ENCODE measurements at places on chromosomes 4 and X. TPM values are rescaled to one million over a fixed set of nuclear protein-coding genes. Genes with fewer than 3 reads are reported as not detected.

LEF1 gene
- 0.22 TPM for total RNA-seq

GYG2 gene
- total RNA-seq, result 31.7 TPM

DNA sequence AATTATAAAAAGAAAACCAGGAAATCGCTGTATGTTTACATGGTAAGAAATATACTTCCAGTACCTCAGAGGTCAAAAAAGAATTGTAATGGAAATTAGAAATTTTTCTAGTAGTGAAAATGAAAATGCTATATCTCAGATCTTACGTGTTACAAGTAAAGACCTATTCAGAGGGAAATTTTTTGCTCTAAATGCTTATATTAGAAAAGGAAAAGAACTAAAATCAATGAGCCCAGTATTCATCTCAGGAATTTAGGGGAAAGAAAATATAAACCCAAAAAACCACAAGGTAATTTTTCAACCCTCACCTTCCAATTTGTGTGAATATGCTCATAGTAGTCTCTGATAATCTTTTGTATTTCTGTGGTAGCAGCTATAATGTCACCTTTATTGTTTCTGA lies 145.6 kb downstream of the RAP1GDS1 start:
- no peak for DNase-seq

- no peak for DNase-seq
Measured at GRCh38 chrX:71913156-71913950, 2.7 kb downstream of the NHSL2 start.

PDLIM3 gene
- 6.3 TPM for total RNA-seq

ASMT gene
- total RNA-seq, result not detected

GRCh38 chr4:140884431-140885058 lies 128.4 kb upstream of the TBC1D9 start:
- DNase-seq, result peak; percentile 63

BTC gene
- total RNA-seq, result not detected

DNA sequence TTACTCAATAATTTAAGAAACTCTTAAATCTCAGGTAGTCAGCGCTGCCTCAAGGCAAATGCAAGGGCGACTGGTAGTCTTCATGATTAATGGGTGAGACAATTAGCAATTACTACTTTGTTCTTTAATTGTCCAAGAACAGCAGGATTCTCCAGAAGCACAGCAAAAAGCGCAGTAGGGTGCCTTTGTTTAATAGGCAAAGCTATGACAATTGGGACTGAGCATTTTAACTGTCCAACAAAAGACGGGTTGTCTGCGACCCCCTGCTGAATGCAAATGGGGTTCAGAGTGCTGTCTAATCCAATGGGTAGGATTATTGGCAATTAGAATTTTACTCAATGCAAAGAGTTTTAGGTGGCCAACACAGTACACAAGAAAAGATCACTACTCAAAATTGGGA lies 286.1 kb downstream of the CHIC1 start:
- no peak for DNase-seq

DUX4 gene
- not detected for total RNA-seq

PRKG2 gene
- total RNA-seq, result not detected

DNA sequence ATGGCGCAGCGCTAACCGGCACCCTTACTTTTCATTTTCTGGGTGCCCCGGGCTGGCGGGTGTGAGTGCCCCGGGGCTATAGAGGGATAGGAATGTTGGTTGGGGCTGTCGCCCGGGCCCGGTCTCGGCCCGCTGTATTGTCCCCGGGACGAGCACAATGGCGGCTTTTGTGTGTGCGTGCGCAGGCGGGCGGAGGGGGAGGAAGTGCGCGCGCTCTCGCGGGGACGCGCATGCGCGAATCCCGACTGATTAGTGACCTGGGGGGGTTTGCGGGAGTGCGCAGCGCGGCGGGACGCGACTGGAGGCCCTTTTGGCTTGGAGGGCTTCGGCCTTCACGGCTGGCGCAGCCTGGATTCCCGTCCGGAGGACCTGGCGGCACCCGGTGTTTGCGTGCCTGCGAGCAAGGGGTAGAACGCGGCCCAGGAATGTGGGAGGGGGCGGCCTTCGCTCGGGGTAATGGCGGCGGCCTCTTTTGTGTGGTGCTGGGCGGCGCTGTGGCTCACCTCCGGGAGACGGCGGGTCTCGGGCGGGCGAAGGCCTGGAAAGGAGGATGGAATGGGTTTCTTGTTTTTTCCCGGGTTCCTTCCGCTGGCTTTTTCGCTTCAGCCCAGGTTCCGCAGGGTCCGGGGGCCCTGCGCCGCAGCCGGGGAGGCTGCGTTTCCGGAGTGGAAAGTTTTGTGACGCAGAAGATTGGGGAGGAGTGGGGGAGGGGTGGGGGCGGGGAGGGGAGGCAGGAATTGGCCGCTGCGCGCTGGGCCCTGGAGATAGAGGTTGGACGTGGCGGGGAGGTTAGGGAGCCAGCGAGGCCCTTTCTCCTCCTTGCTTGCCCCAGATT lies 618 bp downstream of the DDX3X start:
- peak; percentile 45 for DNase-seq

DCAF8L1 gene
- total RNA-seq, result not detected
